ENCODE measurements at places on chromosomes 11 and 22.

- no peak for DNase-seq
Observed at GRCh38 chr22:41094041-41094593, 1.7 kb downstream of the EP300 start.

- DNase-seq: no peak
Observed at GRCh38 chr11:33269822-33270221, 12.6 kb downstream of the HIPK3 start.

DNA sequence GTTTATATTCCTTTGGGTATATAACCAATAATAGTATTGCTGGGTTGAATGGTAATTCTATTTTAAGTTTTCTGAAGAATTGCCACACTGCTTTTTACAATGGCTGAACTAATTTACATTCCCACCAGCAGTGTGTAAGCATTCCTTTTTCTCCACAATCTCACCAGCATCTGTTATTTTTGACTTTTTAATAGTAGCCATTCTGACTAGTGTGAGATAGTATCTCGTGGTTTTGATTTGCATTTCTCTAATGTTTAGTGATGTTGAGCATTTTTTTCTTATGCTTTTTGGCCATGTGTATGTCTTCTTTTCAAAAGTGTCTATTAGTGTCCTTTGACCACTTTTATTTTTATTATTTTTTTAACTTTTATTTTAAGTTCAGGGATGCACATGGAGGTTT, 275.3 kb downstream of the METTL15 start:
- DNase-seq: no peak

- no peak for DNase-seq
Observed at GRCh38 chr11:65370659-65371049, 11.8 kb downstream of the SLC25A45 start.

DNA sequence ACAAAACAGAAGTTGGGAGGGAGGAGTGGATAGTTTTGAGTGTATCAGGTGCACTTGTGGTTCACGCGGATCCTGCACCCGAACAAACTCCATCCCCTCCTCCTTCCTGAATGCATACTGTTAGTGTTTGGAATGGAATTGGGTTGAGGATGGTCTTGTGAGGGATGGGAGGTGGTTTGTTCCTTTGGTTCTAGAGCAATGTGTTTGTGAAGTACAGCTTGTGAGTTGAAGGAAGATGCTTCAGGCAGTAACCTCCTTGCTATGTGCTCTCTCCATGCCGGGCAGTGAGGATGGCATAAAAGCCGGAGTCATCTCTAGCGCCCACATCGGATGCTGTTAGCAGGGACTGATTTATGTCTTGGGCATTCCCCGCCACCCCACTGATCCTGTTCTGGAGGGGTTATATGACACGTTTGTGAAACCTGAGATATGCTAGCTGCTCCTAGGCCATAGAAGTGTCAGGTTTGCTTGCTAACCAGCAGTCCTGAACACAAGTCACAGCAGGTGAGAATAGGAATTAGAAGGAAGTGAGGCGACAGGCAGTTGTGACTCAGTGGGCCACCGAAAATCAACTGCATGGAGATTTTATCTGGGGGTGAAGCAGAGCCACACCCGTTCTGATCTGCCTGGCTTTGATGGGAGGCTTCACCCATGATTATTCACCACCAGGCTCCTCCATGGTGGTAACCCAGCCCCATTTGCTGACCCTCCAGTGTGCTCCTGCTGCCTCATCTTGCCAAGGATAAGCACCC, 2.2 kb downstream of the BCR start:
- DNase-seq: peak; percentile 49

DNA sequence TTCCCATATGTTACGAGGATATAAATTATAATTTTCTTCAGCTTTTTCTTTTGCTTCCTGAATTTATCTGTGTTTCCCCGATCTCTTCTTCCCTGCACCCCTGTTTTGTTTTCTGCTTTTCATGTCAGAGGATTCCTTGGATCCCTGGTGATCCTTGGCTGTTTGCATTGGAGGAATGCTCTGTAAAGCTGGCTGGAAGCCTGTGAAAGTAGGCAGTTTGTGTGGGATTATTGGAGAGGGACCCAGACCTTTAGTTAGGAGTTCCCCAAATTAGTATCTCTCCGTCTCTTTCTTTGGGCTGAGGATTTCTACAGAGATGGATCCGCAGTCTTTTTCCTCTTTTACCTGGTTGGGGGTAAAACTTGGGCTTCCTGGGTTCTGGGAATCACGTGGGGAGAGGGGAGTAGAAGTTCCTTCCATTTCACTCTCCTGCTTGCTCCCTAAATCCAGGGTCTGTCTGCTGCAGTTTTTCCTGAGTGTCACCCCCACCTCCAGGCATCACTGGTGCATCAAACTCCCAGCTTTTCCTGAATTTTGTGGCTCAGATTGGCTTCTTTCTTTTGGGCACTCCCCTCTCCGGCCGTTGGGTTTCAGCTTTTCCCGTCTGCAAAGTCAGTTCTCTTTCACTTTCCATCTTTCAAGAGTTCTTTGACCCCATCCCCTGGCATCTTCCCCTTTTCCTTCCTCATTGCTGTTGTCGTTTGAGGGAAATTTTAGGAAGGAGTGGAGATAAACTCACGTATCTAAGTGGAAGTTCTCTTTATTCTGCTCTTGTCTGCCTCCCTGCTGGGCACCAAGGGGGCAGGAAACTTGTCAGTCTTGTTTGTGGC, 79.1 kb upstream of the ALX4 start:
- no peak for DNase-seq

DNA sequence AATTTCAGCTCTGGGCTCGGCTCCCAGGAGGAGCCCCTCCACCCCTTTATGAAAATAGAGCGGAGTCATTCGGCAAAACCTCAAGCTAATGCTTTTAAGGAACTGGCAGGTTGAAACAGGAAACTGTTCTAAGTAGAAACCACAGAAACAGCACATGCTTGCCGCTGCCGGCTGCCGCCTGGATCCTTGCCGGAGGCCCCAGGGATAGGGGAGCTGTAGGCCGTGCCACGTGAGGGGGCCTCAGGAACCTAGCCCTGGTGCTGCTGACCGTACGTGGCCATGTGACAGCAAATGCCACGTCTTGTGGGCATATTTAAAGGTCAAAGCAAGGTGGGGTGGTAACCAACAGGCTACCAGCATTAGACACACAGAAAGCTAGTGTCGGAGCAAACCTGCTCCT, 77.9 kb upstream of the TIMP3 start:
- DNase-seq: no peak

DNA sequence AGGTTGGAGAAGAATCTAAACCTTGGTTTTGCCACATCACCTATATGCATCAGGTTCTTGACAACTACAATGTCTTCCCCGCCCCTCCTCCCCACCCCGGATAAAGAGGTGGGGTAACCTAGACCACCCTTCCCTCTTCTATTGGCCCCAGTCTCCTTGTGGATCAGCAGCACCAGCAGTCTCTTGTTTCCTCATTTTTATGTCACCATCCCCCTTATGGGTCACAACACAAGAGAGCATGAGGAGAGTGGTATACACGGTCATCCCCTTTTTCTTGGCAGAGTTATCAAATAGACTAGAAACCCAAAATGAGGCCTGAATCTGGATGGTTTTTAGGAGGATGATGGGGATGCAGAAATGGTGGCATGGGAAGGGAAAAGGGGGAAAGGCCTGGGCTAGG, 1.2 kb downstream of the MS4A4E start:
- DNase-seq: no peak

DNA sequence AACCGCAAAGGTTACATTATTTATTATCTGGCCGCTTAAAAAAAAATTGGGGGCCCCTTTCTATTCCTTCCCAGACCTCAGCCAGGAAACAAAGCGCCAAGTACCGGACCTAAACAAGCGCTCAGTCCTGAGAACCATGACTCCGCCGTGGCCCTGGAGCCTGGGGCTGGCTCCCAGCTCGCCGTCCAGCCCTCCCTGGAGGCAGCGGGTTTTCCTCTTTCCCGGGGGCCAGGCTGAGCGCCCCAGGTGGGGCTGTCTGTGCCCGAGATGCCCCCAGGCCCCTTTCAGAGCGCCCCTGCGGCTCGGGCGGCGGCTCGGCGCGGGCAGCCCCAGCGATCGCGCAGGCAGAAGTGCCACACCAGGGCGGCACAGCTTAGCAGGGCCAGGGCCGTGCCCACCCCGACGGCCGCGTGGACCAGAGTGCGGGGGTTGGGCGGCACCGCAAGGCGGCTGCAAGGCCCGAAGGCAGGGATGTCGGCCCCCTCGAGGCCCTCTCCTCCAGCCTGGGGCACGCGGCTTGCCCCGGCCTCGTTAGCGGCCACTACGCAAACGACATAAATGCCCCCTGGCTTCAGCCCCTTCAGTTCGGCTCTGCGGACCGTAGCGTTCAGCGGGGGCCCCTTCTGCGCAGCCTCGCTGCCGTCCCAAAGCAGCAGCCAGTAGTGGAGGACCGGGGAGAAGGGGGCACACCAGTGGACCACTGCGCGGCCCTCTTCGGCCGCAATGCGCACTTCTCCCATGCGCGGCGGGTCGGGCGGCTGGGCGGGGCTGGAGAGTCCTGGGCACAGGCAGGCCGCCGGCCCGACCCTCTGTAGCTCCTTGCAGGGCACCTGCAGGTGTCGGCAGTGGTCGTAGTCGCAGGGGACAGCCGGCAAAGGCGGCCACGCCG, 1.6 kb downstream of the LRRN4CL start:
- DNase-seq: no peak

DNA sequence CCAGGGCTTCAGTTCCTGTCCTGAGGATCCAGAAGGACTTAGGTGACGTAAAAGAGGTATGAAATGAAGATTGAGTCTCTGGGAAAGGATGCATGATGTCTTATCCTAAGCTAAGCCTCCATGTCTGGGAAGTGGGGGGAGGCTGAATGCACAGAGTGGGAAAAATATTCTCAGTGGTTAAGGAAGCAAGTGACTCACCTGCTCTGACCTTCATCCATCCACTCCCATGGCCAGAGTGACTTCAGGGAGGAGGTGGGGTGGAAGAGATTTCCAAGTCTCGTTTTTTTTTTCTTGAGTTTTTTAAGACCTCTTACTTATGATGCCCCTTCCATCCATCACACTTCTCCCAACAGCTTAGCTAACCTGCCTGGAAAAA, 32.5 kb upstream of the POLD3 start:
- DNase-seq: no peak

GRCh38 chr11:131815590-131815989, 445.2 kb downstream of the NTM start:
- DNase-seq: no peak

DNA sequence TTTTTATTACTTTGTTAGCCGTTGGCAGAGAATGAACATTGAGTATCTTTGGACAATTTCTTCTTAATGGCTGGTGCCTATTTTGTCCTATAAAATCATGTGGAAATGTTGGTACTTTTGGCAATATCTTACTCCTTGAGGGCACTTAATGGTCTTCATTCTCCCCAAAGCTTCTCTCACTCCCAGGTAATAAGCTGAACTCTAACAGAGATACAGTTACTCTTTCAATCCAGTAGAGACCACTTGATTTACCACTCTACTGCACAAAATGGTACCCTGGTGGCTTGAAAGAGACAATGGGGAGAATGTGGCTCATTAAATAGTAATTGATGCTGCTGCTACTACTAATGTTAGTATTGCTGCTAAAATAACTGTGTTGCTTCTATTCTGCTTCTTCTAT, 53.0 kb downstream of the MAML2 start:
- no peak for DNase-seq

DNA sequence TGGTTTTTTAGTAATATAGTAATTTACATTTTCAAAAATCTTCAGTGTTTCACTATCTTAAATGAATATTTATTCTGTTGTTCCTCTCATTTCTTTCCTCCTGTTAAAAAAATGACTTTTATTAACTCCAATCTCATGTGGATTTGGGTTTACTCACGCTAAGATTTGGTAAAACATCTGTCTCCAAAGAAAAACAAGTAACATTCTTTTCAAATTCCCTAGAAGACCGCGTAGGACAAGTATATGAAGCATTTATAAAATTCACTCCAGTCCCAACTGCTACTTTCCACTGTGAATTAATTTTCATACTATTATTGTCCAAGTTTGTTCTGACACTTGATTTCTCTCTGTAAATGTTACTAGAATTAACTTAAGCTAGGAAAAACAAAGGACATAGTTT, 26.2 kb downstream of the SBF2 start:
- no peak for DNase-seq

- DNase-seq: no peak
Observed at GRCh38 chr11:57781529-57781943, 19.9 kb downstream of the CTNND1 start.

- DNase-seq: no peak
Observed at GRCh38 chr11:119681361-119681910, 47.6 kb downstream of the NECTIN1 start.

GRCh38 chr11:86442827-86443226, 68.1 kb downstream of the CCDC81 start:
- DNase-seq: no peak
